Neural progenitor cell (in vitro differentiated cells): ENCODE measurements at places on chromosomes 1 and 21.

DNA sequence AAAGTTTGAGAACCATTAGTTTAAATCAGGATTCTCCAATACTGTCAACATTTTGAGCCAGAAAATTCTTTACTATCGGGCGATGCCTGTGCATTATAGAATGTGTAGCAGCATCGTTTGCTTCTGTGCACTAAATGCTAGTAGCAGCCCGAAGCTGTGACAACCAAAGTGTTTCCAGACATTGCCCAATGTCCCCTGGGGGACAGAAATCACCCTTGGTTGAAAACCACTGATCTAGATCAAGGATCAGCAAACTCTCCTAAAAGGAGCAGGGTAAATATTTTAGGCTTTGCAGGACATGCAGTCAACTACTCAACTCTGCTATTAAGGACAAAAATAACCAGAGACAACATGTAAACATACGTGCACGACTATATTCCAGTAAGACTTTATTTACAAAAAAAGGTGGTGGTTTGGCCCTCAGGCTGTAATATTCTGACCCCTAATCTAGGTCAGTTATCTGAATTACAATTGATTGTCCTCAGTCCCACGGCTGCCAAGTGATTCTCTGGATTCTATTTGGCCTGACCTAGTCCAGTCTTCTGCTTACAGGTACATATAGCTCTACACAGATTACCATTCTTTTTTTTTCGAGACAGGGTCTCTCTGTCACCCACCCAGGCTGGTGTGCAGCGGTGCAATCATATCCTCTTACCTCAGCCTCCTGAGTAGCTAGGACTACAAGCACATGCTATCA lies 10.6 kb downstream of the FAF1 start:
- no peak overlapping the region for H3K27ac ChIP-seq
- H3K4me1 ChIP-seq = no peaks in the 10 kb centered on the region
- H3K27me3 ChIP-seq = no peaks in the 10 kb centered on the region
- no peaks in the 10 kb centered on the region for H3K36me3 ChIP-seq
- no peak overlapping the region for H3K4me3 ChIP-seq
- no peak for DNase-seq

DNA sequence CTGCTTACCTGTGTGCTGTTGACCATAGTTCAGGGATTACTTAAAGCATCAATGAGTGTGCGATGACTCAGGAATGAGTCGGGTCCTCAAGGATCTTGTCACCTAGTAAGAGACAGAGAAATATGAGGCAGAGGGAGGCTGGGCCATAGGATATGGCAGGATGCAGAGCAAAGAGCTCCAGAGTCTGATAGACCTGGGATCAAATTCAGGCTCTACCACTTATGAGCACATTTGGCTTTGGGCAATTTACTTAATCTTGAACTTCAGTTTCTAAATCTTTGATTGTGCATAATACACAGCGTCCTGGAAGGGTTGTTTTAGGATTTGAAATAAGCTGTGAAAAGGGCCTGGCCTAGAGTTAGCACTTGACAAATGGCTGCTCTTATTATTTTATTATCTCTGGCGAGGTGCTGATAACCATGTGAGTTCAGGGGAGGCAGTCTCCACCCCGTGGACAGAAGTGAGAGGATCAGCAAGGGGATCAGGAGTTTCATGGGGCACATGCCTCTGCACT lies 94.5 kb downstream of the ROR1 start:
- H3K36me3 ChIP-seq = no peaks in the 10 kb centered on the region
- no peak for DNase-seq
- no peak overlapping the region for H3K4me3 ChIP-seq

GRCh38 chr1:94275083-94275482 lies 37.7 kb upstream of the ARHGAP29 start:
- H3K4me1 ChIP-seq = no peaks in the 10 kb centered on the region
- no peak overlapping the region for H3K4me3 ChIP-seq
- no peaks in the 10 kb centered on the region for H3K36me3 ChIP-seq
- no peak overlapping the region for H3K27ac ChIP-seq
- DNase-seq = no peak
- H3K27me3 ChIP-seq = no peaks in the 10 kb centered on the region

GRCh38 chr1:161989786-161990185 lies 33.9 kb downstream of the OLFML2B start:
- no peak overlapping the region for H3K4me3 ChIP-seq
- H3K36me3 ChIP-seq = no peaks in the 10 kb centered on the region
- H3K27ac ChIP-seq = no peak overlapping the region
- H3K27me3 ChIP-seq = no peaks in the 10 kb centered on the region
- H3K4me1 ChIP-seq = no peaks in the 10 kb centered on the region

DNA sequence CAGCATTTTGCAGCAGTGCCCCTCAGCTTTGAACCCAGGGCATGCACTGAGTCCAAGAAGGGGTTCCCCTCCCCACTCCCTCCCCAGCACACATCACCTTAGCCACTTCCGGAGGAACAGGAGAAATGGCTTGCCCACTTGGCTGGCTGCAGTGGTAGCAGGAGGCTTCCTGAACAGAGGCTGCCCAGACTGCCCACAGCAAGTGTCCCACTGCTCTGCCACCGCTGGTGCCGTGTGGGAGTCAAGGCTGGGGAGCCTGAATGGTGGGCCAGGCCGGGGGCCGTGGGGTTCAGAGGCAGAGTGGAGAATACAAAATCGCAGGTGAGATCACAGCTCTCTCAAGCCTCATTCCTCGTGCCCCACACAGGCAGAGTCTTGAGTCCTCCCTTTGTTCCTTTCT lies 34.5 kb downstream of the CD247 start:
- no peak overlapping the region for H3K27ac ChIP-seq
- no peak for DNase-seq
- H3K36me3 ChIP-seq = no peaks in the 10 kb centered on the region
- peaks cover 33% of the 10 kb centered on the region for H3K4me1 ChIP-seq
- H3K4me3 ChIP-seq = no peak overlapping the region
- H3K27me3 ChIP-seq = no peaks in the 10 kb centered on the region

- no peak overlapping the region for H3K4me3 ChIP-seq
- no peaks in the 10 kb centered on the region for H3K27me3 ChIP-seq
- H3K4me1 ChIP-seq = no peaks in the 10 kb centered on the region
- no peak for DNase-seq
Measured at GRCh38 chr1:19824541-19824940, 9.5 kb upstream of the RNF186 start.

DNA sequence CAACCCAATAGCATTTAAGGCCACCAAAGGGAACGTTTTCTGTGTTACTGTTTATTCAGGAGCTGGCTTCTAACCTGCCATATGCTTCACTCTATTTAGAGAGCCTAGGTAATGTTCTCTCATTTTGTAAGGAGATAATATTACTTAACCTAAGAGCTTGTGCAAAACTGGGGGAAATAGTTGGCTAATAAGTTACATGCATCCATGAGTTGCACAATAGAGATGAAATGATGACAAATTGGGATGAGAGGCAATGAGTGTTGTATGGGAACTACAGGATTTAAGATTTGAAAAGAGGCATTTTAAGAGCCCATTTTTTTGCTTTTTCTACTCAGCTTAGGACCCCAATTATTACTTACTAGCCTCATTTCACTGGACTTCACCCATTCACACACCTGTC lies 151.0 kb downstream of the ST6GALNAC3 start:
- H3K27me3 ChIP-seq = no peaks in the 10 kb centered on the region
- H3K4me3 ChIP-seq = no peak overlapping the region
- H3K36me3 ChIP-seq = no peaks in the 10 kb centered on the region
- H3K27ac ChIP-seq = no peak overlapping the region
- DNase-seq = no peak

DNA sequence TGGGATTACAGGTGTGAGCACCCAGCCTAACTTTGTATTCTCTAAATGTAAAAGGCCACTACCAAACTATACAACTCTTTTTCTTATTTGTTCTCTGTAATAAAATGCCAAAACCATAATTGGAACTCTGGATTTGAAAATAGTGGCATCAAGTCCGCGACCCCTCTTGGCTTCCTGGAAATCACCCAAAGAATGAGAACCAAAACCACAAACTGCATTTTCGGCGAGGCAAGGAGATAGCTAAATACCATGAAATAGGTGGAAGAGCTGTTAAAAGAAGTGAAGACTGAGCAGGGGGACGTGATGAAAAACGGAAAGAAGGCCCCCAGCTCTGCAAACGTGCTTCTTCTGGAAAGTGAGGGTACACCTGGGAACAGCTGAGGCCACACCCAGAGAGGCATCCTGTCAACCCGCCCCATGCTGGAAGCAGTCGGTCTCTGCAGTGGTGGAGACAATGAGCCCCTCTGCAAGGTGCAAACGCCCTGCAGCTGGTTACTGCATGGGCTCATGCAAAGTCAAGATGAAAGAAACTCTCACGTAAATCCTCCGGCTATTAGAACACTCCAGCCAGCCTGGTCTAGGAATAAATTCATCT lies 22.5 kb downstream of the VPS26C start:
- no peak for DNase-seq
- H3K4me1 ChIP-seq = peaks cover 13% of the 10 kb centered on the region
- no peaks in the 10 kb centered on the region for H3K27me3 ChIP-seq
- no peak overlapping the region for H3K4me3 ChIP-seq

DNA sequence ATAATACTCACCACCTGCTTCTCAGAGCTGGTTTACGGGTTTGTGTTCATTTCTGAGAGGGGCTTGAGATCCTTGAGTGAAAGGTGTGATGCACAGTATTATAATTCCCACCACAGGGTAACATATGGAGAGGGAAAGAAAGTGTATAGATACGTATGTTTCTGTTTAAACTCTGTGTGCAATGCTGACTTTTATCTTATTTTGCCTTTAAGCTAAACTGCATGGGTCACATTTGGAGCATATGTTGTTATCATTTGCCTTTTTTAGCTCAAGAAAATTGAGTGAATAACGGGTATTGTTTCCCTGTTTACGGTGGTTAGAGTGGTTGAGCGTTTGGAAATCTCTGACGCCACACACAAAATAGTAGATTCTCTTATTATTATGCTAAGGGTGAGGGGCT lies 191.1 kb upstream of the NFIA start:
- H3K27ac ChIP-seq = no peak overlapping the region
- no peak overlapping the region for H3K4me3 ChIP-seq
- no peaks in the 10 kb centered on the region for H3K27me3 ChIP-seq
- no peaks in the 10 kb centered on the region for H3K36me3 ChIP-seq

GRCh38 chr1:32626176-32626575 lies 24.2 kb downstream of the ZBTB8OS start:
- DNase-seq = no peak
- H3K27ac ChIP-seq = no peak overlapping the region
- no peaks in the 10 kb centered on the region for H3K4me1 ChIP-seq
- H3K27me3 ChIP-seq = no peaks in the 10 kb centered on the region
- H3K4me3 ChIP-seq = no peak overlapping the region
- H3K36me3 ChIP-seq = no peaks in the 10 kb centered on the region

DNA sequence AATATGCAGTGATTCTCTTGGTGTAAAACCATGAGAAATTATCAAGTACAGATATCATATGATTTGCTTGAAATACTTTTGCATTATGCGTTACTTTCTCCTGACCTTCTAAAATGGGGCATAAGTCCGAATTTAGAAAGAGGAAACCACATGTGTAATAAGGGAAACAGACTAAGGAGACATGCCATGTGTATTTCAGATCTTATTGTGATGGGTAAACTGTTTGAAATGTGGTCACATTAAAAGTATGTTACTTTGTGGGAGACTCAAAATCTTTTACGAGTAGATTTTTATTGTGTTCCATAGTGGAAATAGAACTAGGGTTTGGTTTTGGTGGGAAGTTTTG lies 173.0 kb downstream of the NFIA start:
- H3K4me1 ChIP-seq = peaks cover 21% of the 10 kb centered on the region
- no peak overlapping the region for H3K4me3 ChIP-seq
- no peak for DNase-seq
- no peaks in the 10 kb centered on the region for H3K27me3 ChIP-seq
- no peak overlapping the region for H3K27ac ChIP-seq

DNA sequence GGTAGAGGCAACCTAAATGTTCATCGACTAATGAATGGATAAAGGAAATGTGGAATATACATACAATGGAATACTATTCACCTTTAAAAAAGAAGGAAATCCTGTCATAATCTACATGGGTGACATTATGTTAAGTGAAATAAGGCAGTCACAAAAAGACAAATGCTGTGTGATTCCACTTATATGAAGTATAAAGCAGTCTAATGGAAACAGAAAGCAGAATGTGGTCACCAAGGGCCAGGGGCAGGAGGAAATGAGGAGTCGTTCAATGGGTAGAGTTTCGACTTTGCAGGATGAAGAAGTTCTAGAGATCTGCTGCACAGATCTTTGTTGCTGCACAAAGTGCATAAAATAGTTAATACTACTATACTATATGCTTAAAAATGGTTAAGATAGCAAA lies 7.8 kb downstream of the DIPK1A start:
- peaks cover 17% of the 10 kb centered on the region for H3K4me1 ChIP-seq
- H3K27ac ChIP-seq = no peak overlapping the region
- no peak for DNase-seq

GRCh38 chr1:235138821-235139220 lies 10.2 kb upstream of the TOMM20 start:
- H3K27me3 ChIP-seq = no peaks in the 10 kb centered on the region
- H3K4me3 ChIP-seq = no peak overlapping the region
- H3K36me3 ChIP-seq = peaks cover 3% of the 10 kb centered on the region
- no peak for DNase-seq
- no peaks in the 10 kb centered on the region for H3K4me1 ChIP-seq
- no peak overlapping the region for H3K27ac ChIP-seq

- no peak overlapping the region for H3K27ac ChIP-seq
- H3K36me3 ChIP-seq = no peaks in the 10 kb centered on the region
- no peak for DNase-seq
- peaks cover 6% of the 10 kb centered on the region for H3K27me3 ChIP-seq
Measured at GRCh38 chr1:13825033-13825432, 125.0 kb downstream of the PRDM2 start.

GRCh38 chr1:54980528-54981241 lies at the start of gene TMEM61:
Gene TMEM61 (plus strand): TSS chr1:54980628. CDS start chr1:54981066, 438 bp downstream.
- H3K4me1 ChIP-seq = no peaks in the 10 kb centered on the region
- DNase-seq = peak; percentile 66
- H3K36me3 ChIP-seq = no peaks in the 10 kb centered on the region
- peak within 1 kb of the TSS; percentile 57 for H3K4me3 ChIP-seq
- H3K27ac ChIP-seq = no peak within 1 kb of the TSS

- H3K27ac ChIP-seq = peak overlapping the region; percentile 93
- H3K27me3 ChIP-seq = peaks cover 10% of the 10 kb centered on the region
- peaks cover 35% of the 10 kb centered on the region for H3K4me1 ChIP-seq
Measured at GRCh38 chr1:200739702-200740570, 1.2 kb downstream of the CAMSAP2 start.

DNA sequence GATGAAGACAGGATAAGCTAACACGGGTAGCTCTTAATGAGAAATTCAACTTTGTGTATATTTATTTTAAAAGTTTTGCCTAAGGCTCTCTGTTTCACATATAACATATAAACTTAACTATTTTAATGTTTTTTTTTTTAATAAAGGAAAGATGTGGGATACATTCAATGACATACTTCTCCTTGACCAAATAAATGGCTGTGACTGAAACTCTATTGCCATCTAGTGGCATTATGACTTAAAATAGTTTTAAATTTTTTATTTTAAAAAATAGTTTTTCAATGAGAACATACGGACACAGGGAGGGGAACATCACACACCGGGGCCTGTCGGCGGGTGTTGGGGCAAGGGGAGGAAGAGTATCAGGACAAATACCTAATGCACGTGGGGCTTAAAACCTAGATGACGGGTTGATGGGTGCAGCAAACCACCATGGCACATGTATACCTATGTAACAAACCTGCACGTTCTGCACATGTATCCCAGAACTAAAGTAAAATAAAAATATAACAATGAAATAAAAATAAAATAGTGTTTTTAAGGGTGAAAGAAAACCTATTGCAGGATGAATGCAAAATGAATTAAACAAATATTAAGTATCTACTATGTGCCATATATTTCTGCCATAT lies 83.4 kb downstream of the LYST start:
- peak; percentile 36 for DNase-seq
- H3K27ac ChIP-seq = no peak overlapping the region
- no peaks in the 10 kb centered on the region for H3K36me3 ChIP-seq
